ENCODE measurements at places on chromosomes 5 and 9. TPM values are rescaled to one million over a fixed set of nuclear protein-coding genes. Genes with fewer than 3 reads are reported as not detected.

The BAAT gene
- not detected for total RNA-seq

The MAMDC2 gene
- 1.8 TPM for total RNA-seq

The RNF183 gene
- not detected for total RNA-seq

The SPZ1 gene
- not detected for total RNA-seq

The C5orf58 gene
- under 0.01 TPM for total RNA-seq
